Spinal cord (tissue), 10 donors: ENCODE measurements at places on chromosomes 11 and 22. TPM values are rescaled to one million over a fixed set of nuclear protein-coding genes. Genes with fewer than 3 reads are reported as not detected.

CBX7 gene
- total RNA-seq, result 9.0 TPM

GAL3ST1 gene
- 10.3 TPM for total RNA-seq

OR52I1 gene
- total RNA-seq, result not detected

CCDC134 gene
- 10.0 TPM for total RNA-seq

ACRV1 gene
- total RNA-seq, result 0.17 TPM

BRSK2 gene
- total RNA-seq, result 14.1 TPM

TKFC gene
- total RNA-seq, result 14.9 TPM

SLC25A18 gene
- total RNA-seq, result 14.0 TPM

SCN4B gene
- 12.5 TPM for total RNA-seq

OR52H1 gene
- 0.55 TPM for total RNA-seq

OR51D1 gene
- not detected for total RNA-seq

OR2AG1 gene
- not detected for total RNA-seq

LARGE2 gene
- total RNA-seq, result 2.0 TPM

VSIG2 gene
- total RNA-seq, result 1.3 TPM

CD59 gene
- total RNA-seq, result 326 TPM

DERL3 gene
- 3.6 TPM for total RNA-seq

SPDYC gene
- not detected for total RNA-seq

KRTAP5-7 gene
- total RNA-seq, result 0.17 TPM

FGF19 gene
- total RNA-seq, result not detected
